ENCODE measurements at places on chromosomes 13 and 19.

DNA sequence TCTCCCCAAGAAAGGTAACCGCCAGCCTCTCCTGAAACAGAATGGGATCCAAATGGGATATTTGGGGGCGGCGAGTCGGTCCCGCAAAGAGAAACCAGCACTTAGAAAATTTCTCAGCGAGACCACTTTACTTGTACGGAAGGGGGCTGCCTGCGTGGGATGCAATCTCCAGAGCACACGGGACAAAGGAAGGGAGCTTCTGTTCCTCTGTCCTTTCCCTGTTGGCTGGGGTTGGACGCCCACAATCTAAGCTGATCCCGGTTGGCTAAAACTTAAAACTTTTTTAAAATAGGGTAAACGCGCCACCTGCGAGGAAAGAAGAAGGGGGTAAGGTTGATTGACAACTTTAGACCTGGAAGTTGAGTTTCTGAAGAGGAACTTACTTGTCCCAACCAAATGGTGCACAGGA, 826 bp upstream of the BSG start:
- peak overlapping the region; percentile 65 for H3K27ac ChIP-seq
- H3K4me1 ChIP-seq, result peaks cover 32% of the 10 kb centered on the region
- no peaks in the 10 kb centered on the region for H3K27me3 ChIP-seq
- H3K36me3 ChIP-seq, result no peaks in the 10 kb centered on the region
- peak overlapping the region; percentile 16 for H3K4me3 ChIP-seq

- no peak for DNase-seq
- no peak overlapping the region for H3K27ac ChIP-seq
- H3K4me1 ChIP-seq, result peaks cover 11% of the 10 kb centered on the region
Measured at GRCh38 chr13:112931028-112931934, 37.7 kb upstream of the MCF2L start.

DNA sequence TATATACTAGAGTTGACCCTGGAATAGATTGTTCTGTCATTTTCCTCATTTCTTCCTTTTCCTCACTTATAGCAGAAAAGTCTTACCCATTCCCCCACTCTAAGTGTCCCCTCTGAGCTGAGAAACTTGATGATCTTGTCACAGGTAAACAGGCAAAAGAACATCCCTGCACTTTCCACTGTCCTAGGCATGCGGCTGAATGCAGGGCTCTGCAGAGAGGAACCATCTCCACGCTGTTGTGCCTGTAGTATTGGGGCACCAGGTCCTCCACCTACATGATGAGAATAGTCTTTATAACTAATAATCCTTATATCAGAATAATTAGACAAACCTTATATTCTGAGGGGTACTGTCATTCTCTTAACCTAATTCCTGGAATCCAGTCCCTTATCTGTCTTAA, 211.3 kb downstream of the RBM26 start:
- no peak overlapping the region for H3K27ac ChIP-seq
- no peaks in the 10 kb centered on the region for H3K36me3 ChIP-seq
- H3K4me1 ChIP-seq, result no peaks in the 10 kb centered on the region
- no peaks in the 10 kb centered on the region for H3K27me3 ChIP-seq

GRCh38 chr19:55520691-55521292, 16.1 kb downstream of the SBK2 start:
- H3K27ac ChIP-seq, result no peak overlapping the region
- H3K27me3 ChIP-seq, result no peaks in the 10 kb centered on the region
- H3K4me3 ChIP-seq, result no peak overlapping the region
- H3K36me3 ChIP-seq, result no peaks in the 10 kb centered on the region
- DNase-seq, result no peak
- peaks cover 4% of the 10 kb centered on the region for H3K4me1 ChIP-seq

DNA sequence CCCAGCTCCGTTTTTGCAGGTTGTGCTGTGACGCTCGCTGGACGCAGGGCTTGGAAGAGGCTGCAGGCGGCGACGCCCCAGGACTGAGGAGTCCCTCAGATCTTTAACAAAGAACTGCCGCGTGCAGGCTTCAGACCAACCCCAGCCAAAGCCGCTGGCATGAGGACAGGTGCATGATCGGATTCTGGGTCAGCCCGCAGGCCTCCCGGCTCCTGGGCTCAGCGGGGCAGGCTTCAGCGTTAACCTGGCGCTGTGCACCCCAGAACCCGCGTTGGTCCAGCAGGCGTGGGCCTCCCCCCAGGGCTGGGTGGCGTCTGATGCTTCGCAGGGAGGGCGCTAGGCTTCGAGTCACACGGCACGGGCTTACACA, 920 bp upstream of the TIMM13 start:
- peaks cover 23% of the 10 kb centered on the region for H3K4me1 ChIP-seq
- peak; percentile 10 for DNase-seq
- peaks cover 14% of the 10 kb centered on the region for H3K36me3 ChIP-seq

GRCh38 chr13:97308735-97309429, 86.7 kb downstream of the MBNL2 start:
- no peaks in the 10 kb centered on the region for H3K36me3 ChIP-seq
- H3K4me3 ChIP-seq, result no peak overlapping the region
- no peak for DNase-seq
- peaks cover 14% of the 10 kb centered on the region for H3K4me1 ChIP-seq

DNA sequence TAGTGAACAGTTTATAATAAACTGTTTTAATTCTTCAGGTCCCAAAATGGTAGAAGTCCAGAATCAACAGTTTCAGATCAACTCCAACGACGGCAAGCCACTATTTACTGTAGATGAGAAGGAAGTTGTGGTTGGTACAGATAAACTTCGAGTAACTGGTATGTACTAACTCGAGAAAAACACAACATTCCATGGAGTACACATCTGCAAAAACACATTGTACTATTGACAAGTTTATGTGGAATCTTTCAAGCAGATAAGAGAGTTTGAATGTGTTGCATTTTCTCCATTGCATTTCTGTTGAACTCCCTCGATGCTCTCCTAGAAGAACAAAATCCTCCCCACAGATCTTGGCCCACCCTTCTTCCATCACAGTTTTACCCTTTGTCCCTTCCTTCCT, 98.5 kb downstream of the SGCG start:
- H3K27me3 ChIP-seq, result no peaks in the 10 kb centered on the region
- no peak overlapping the region for H3K4me3 ChIP-seq
- no peak for DNase-seq
- no peaks in the 10 kb centered on the region for H3K4me1 ChIP-seq
- no peak overlapping the region for H3K27ac ChIP-seq

- no peaks in the 10 kb centered on the region for H3K4me1 ChIP-seq
- H3K4me3 ChIP-seq, result no peak overlapping the region
- no peaks in the 10 kb centered on the region for H3K36me3 ChIP-seq
Measured at GRCh38 chr13:100542826-100543156, 45.8 kb downstream of the GGACT start.

- peaks cover 21% of the 10 kb centered on the region for H3K4me1 ChIP-seq
- H3K27me3 ChIP-seq, result no peaks in the 10 kb centered on the region
- no peak overlapping the region for H3K4me3 ChIP-seq
- no peak for DNase-seq
- no peak overlapping the region for H3K27ac ChIP-seq
Measured at GRCh38 chr13:40668335-40668734, 1.9 kb upstream of the FOXO1 start.

DNA sequence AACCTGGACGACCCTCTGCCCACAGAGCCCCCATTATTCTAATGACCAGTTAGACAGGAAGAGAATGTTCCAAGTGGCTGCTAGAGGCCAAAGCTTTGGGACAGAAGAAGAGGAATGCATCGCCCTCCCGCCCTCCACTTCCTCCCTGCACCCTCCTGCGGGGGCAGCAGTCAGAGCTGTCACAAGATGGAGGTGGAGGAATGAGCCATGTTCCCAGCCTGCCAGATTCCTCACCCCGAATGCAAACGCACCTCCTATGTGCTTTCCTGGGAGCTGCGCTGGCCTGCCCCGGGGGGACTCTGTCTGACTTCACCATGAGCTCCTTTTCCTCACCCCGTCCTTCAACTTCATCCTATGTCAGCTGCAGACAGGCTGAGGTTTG, 1.7 kb downstream of the YJEFN3 start:
- no peak overlapping the region for H3K27ac ChIP-seq
- DNase-seq, result no peak
- H3K4me3 ChIP-seq, result no peak overlapping the region
- no peaks in the 10 kb centered on the region for H3K27me3 ChIP-seq
- peaks cover 7% of the 10 kb centered on the region for H3K36me3 ChIP-seq
- H3K4me1 ChIP-seq, result peaks cover 17% of the 10 kb centered on the region

DNA sequence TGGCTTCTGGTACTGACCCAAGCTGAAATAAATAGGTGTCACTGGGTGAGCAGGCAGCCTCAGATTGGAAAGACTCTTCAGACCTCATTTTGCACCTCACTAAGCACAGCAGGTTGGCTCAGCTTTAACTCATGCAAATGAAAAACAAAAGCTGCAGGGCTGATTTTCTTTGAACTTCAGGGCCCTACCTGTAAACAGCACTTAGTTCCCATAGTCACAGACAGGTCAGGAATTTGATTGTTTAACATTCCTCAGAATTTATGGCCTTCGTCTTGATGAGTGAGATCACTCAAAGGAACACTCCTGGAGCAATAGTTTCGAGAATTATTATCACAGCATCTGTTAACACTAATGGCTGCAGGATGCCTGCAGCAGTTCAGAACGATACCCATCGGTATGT, 718.5 kb downstream of the EFNB2 start:
- H3K4me3 ChIP-seq, result no peak overlapping the region
- DNase-seq, result peak; percentile 1
- no peak overlapping the region for H3K27ac ChIP-seq
- no peaks in the 10 kb centered on the region for H3K27me3 ChIP-seq
- H3K4me1 ChIP-seq, result peaks cover 5% of the 10 kb centered on the region
- no peaks in the 10 kb centered on the region for H3K36me3 ChIP-seq

DNA sequence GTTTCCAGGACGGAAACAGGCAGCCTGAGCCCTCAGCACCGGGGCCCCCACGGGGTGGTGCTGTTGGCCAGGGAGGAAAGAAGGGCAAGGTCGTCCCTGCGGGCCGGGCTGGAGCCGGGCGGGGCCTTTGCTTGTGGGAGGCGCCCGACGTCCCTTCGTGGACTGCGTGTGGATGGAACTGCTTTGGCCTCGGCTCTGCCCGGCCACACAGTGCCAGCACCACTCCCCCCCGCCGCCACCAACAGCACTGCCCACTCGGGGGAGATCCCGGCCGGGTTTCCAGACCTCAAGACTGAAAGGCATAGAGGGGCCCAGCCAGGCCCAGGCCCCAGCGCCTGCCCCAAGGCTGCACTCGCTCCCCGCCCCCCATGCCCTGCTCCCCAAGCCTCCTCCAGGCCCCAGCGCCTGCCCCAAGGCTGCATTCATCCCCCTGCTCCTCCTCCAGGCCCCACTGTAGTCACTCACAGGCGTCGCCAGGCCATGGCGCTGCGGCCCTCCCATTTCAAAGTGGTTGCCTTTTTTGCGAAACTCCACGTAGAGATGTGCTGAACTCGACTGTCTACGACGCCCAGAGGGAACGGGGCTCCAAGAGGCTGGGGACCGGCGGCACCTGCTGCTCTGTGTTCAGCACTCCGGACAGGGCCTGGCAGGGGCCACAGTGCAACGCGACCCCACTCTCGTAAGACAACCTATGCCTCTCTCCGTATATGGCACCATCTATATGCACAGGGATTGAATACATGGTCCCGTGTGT, 22.5 kb downstream of the C13orf46 start:
- no peaks in the 10 kb centered on the region for H3K36me3 ChIP-seq
- H3K27me3 ChIP-seq, result no peaks in the 10 kb centered on the region
- peak; percentile 90 for DNase-seq
- H3K4me3 ChIP-seq, result no peak overlapping the region
- peak overlapping the region; percentile 12 for H3K27ac ChIP-seq
- H3K4me1 ChIP-seq, result peaks cover 11% of the 10 kb centered on the region

GRCh38 chr19:38559428-38560401, 58.0 kb downstream of the MAP4K1 start:
- H3K27ac ChIP-seq, result peak overlapping the region; percentile 80
- no peaks in the 10 kb centered on the region for H3K27me3 ChIP-seq
- H3K4me3 ChIP-seq, result no peak overlapping the region
- peaks cover 9% of the 10 kb centered on the region for H3K4me1 ChIP-seq

GRCh38 chr19:50772476-50772875, 2.2 kb downstream of the GPR32 start:
- no peak for DNase-seq
- no peak overlapping the region for H3K27ac ChIP-seq
- H3K36me3 ChIP-seq, result no peaks in the 10 kb centered on the region
- no peak overlapping the region for H3K4me3 ChIP-seq
- H3K27me3 ChIP-seq, result no peaks in the 10 kb centered on the region

- no peaks in the 10 kb centered on the region for H3K36me3 ChIP-seq
- H3K4me1 ChIP-seq, result no peaks in the 10 kb centered on the region
- no peaks in the 10 kb centered on the region for H3K27me3 ChIP-seq
- no peak overlapping the region for H3K27ac ChIP-seq
- no peak for DNase-seq
Measured at GRCh38 chr13:64130171-64130570, 2714.5 kb upstream of the PCDH20 start.

- H3K27ac ChIP-seq, result no peak overlapping the region
- no peaks in the 10 kb centered on the region for H3K27me3 ChIP-seq
- no peak for DNase-seq
- no peaks in the 10 kb centered on the region for H3K36me3 ChIP-seq
- no peak overlapping the region for H3K4me3 ChIP-seq
Measured at GRCh38 chr19:16148443-16149229, 5.2 kb downstream of the HSH2D start.

GRCh38 chr19:50317115-50317514, 12.1 kb downstream of the KCNC3 start:
- H3K27ac ChIP-seq, result no peak overlapping the region
- DNase-seq, result no peak
- peaks cover 30% of the 10 kb centered on the region for H3K4me1 ChIP-seq
- no peak overlapping the region for H3K4me3 ChIP-seq
- H3K36me3 ChIP-seq, result no peaks in the 10 kb centered on the region

DNA sequence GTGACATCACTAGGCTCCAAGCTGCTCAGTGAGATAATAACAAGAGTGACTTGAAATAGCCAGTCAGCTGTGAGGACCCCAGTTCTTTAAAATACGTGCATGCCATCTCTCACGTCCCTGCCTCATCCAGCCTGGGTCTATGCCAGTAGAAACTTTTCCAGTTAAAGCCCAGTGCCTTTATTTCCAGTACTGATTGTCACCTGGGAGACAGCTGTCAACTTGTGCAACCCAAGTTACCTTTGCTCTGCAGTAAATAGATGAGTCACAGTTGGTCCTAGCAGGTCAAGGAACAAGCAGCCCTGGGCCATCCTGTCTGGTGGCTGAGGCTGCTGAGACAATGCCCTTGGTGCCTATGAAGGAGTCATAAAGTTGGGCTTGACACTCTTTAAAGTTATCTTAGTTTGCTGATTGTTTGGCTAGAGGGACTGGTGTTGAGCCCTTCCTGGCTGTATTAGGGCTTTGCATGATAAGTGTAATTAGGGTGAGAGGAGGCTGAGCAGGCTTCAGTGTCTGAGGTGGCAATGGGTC, 228.7 kb downstream of the LACC1 start:
- no peaks in the 10 kb centered on the region for H3K36me3 ChIP-seq
- no peak overlapping the region for H3K27ac ChIP-seq
- peaks cover 47% of the 10 kb centered on the region for H3K4me1 ChIP-seq
- no peak for DNase-seq

- no peak for DNase-seq
- no peaks in the 10 kb centered on the region for H3K4me1 ChIP-seq
- no peaks in the 10 kb centered on the region for H3K36me3 ChIP-seq
- no peaks in the 10 kb centered on the region for H3K27me3 ChIP-seq
Measured at GRCh38 chr13:35947315-35947714, 183.9 kb downstream of the DCLK1 start.

GRCh38 chr19:55882626-55883025, 46.3 kb downstream of the NLRP4 start:
- no peak overlapping the region for H3K27ac ChIP-seq
- H3K4me3 ChIP-seq, result no peak overlapping the region
- no peaks in the 10 kb centered on the region for H3K4me1 ChIP-seq
- no peak for DNase-seq
- no peaks in the 10 kb centered on the region for H3K27me3 ChIP-seq

GRCh38 chr19:27736225-27736624, 1476.7 kb downstream of the UQCRFS1 start:
- no peak for DNase-seq
- H3K4me1 ChIP-seq, result no peaks in the 10 kb centered on the region
- H3K27ac ChIP-seq, result no peak overlapping the region
- H3K36me3 ChIP-seq, result peaks cover 8% of the 10 kb centered on the region
